Renal cortex interstitium (tissue), 15 donors: ENCODE measurements at places on chromosomes 5 and 9.

DNA sequence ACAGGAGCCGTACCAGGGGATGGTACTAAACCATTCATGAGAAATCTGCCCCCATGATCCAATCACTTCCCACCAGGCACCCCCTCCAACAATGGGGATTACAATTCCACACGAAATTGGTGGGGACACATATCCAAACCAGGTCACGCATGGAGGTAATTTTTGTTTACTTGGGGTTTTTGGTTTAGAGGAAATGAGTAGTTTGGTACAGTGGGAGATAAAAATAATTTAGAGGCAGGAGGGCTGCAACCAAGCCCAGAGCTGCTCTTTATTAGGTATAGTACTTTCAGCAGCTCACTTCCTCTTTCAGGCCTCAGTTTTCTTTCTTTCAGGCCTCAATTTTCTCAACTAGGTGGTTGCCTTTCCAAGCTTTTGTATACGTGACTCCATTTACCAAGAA lies 23.2 kb downstream of the PRUNE2 start:
- no peak for DNase-seq

- DNase-seq: no peak
Measured at GRCh38 chr9:113350107-113350661, 843 bp downstream of the BSPRY start.

DNA sequence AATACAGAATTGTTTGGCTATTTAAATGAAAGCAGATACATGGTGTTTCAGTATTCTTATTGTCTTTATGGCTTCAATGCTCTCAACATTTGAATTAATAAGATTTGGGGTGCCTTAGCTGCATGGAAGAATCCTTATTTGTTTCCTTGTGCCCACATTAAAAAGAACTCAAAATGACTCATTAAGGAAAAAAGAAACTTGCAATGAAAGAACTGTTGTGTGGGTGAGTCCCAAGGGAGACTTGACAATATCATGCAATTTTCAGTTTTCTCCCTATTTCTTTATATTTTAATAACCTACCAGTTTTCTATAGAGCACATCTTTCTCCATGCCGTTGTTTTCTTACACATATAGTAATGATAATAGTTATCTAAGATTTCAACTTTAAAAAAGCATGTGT lies 404.0 kb downstream of the PDE4D start:
- DNase-seq: no peak

GRCh38 chr9:135105938-135106491 lies 18.5 kb downstream of the OLFM1 start:
- DNase-seq: no peak

DNA sequence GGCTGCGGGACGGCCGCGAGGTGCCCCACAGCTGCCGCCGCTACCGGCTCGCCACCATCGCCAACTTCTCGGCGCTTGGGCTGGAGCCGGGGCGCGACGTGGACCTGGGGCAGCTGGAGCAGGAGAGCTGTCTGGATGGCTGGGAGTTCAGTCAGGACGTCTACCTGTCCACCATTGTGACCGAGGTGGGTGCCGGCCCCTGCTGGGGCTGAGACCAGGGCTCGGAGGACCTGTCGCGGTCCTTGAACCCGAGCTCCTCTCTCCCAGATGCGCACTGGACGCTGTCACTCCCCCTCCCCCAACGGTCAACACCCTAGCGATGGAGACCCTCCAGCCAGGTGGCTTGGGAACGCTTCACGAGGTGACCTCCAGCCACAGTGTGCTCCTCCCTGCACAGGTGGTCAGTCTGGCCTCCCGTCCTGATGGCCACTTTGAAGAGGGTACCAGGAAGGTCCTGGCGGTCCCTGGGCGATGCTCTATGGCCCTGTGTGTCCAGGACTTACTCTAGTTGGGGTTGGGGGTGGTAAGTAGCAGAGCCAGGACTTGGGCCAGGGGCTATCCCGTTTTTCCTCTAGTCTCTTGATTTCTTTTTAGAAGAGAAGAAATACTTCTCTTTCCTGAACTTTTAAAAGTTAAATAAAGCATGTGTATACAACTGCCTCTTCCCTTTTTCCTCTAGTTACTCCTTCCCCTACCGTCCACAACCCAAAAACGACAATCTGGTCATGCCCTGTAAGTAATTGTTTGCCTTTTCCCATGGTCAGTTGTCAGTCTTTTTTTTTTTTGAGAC lies 866 bp downstream of the SLC22A5 start:
- no peak for DNase-seq

DNA sequence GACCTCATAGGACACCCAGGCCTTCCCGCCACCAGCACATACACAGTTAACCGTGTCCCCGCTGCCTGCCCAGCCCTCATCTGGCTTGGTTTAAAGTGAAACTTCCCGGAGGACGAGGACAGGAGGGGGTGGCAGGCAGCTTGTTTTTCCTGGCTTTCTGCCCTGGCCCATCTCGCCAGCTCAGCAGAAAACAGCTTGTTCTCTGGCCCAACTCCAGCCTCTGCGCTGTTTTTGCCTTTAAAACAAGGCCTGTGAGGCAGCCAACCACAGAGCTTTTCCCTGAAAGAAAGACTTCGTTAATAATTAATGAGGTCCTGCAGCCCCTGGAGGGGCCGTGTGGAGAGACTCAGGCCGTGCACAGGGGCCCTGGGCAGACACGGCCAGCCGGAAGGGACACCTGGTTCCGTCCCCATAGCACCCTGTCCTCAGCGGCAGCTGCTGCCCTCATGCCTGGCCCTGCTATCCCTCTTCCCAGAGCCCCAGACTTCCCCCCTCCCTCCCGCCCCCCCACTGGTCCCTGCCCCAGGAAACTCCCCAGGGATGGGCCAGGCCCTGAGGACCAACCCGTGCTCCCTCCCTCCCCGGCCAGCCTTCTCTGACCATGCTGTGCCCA lies 108.7 kb downstream of the RXRA start:
- peak; percentile 95 for DNase-seq

DNA sequence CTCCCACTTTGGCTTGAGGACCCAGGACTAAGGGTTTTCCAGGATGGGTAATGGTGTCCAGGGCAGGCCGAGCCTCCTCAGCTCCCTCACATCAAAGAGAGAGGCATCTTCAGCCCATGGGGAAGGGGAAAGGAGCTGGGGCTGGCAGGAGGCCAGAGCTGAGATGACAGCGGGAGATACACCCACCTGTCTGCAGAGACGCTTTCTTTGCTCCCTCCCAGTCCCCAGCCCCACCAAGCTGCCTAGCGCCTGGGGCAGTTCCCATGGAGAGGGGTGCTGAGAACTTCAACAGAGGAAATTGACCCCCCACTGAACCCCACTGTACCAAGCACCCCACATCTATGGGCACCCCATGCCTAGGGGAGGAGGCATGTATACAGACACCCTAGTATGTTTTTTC lies 10.6 kb downstream of the PCDH1 start:
- no peak for DNase-seq

DNA sequence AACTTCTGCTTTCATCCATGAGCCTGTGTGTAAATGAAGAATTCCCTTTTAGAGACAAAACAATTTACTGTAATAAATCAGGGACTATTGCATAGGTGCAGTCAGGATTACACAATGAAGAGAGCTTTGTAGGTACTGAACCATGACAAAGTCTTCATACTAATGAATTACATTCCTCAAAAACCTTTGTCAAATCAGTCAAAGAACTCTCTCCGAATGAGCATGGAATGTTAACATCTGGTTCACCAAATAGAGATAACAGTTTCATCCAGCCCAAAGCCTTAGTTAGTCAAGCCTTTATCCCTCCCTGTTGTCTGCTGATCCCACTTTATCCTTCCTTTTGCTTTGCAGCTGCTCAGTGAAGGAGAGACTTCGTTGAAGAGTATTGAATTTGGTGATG lies 62.9 kb upstream of the DMRTA1 start:
- DNase-seq: no peak

DNA sequence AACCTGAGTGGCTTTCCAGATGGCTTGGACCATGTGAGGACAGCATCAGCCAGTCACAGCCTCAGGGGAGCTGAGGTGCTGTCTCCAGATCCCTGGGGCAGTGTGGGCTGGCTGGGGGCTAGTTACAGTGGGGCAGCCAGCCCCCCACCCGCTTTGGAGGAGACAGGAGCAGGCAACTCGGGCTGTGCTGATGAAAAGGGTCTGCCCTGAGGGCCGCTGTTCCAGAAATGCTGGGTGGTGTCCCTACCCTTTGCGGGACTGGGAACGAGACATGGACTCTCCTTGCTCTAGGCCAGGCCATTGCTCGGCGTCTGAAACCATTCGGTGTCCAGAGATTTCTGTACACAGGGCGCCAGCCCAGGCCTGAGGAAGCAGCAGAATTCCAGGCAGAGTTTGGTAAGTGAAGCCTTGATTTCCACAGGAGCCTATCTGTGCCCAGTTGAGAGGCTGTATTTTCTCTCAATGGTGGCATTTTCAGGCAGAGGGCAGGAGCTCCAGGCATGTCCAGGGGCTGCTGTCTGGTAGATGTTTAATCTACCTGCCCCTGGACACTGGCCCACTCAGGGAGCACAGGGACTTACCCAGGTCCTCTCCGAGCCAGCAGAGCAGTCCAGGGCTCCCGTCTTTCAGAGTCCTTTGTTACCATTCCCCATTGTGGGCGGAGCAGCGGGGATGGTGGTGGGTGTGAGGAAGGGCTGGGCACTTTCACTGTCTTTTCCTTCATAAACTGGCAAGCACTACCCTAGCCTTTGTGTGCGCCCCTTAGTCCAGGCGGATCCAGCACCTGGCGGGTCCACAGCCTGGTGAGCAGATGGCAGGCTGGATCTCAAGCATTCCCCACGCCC lies 7.2 kb downstream of the GRHPR start:
- DNase-seq: no peak

GRCh38 chr9:108224716-108225115 lies 631.1 kb downstream of the ACTL7B start:
- no peak for DNase-seq

GRCh38 chr9:101513351-101513750 lies 20.3 kb upstream of the RNF20 start:
- DNase-seq: no peak

DNA sequence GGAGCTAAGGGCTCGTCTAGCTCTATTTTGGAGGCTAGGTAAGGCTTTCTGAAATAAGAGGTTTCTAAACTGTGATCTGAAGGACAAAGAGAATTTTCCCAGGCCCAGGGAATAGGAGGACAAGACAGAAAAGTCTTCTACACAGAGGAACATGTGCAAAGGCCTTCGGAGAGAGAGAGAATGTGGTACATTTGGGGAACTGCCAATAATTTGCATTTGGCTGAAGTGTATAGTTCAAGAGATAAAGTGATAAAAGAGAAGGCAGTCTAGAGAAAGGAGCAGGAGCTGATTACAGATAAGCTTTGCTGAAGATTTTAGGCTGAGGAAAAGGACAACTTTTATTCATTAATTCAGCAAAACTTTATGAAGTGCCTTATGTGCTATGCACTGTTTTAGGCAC lies 214.4 kb upstream of the ELL2 start:
- no peak for DNase-seq

DNA sequence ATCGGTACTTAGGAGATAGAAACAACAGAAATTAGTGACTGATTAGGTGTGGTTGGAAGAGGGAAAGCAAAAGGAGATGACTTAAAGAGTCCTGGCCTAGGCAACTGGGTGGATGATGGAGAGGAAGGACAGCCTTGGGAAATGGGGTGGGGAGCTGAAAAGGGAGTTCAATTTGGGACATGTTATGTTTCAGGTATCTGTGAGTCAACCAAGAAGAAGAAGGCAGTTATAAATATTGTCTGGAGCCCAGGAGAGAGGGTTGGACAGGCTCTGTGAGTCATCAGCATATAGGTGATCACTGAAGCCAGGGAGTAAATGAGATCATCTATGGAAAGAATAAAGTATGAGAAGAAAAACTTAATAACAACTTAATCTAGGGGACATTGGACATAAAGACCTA lies 357.7 kb downstream of the NPR3 start:
- DNase-seq: no peak

DNA sequence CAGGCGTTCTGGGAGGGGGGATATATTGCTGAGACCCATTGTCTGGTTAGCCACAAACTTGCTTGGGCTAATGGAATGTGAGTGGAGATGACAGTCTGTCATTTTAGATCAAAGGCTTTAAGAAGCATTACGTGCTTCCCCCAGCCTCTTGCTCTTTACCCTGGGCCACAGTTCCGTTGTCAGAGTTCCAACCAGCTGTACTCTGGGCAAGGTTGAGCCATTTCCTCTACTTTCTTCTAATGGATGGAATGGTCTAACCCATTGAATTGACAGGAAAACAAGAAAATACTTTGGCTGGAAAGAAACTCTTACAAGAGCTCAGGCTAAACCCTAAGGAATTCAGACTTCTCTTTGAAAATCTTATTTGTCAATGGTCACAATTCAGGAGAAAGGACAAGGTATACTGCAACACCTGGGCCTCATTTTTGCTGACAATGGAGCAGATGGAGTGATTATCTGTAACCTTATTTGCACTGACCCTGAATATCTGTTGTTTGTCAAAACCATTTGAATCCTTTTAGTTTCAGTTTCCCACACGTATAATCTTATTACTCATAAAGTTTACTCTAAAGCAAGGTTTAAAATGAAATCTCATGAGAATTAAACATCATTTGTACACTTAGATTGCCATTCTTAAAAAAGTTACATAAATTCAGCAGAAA lies 231.4 kb downstream of the PDE4D start:
- peak; percentile 17 for DNase-seq

DNA sequence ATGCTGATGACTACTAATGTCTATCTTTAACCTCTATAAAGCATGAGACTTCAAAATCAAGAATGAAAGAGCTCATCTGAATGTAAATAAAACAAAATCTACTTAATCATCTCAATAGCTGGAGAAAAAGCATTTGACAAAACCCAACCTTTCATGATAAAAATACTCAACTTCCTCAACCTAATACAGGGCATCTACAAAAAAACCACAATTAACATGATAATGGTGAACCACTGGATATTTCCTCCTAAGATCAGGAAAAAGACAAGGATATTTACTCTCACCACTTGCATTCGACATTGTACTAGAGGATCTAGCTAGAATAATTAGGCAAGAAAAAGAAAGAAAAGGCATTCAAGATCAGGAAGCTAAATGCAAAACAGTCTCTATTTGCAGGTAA lies 49.3 kb downstream of the FAM169A start:
- no peak for DNase-seq

DNA sequence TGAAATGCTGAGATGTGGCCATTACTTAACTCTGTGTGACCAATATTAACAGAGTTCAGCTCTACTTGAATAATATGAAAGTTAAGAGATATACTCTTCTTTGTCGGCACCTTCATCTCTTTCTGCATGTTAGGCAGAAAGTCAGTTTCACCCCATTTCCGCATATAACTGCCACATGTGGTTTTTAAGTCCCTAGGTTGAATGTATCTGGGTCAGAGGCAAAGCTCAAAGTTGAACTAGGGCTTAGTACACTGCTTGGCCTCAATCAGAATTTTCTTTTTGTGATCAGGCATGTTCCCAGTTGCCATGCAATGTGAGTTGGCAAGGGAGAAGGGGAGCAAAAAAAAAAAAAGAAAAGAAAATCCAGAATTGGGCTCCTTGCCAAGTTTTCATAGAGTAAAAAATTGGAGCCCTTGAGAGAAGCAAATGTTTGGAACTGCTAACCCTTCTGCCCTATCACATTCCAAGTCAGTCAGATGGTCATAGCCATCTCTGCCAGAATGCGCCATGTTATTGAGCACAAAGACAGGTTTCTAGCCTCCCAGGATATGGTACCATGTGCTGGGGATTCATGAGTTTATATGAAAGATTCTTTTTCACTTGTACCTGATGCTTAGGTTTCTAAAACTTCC lies 251.2 kb upstream of the RORB start:
- DNase-seq: no peak
